ENCODE measurements at places on chromosomes 11 and 22. TPM values are rescaled to one million over a fixed set of nuclear protein-coding genes. Genes with fewer than 3 reads are reported as not detected.

GRCh38 chr22:45537734-45538181 is 35.1 kb downstream of the FBLN1 start:
- DNase-seq: peak; percentile 30

- peak; percentile 97 for DNase-seq
These were observed at the start of gene PRDX5 for GRCh38 chr11:64317961-64318765. Gene PRDX5, plus strand, starts transcription at chr11:64318121. Its CDS starts 95 bp downstream, at chr11:64318216.

GRCh38 chr11:80727315-80727714 is 1286.5 kb upstream of the TENM4 start:
- DNase-seq: peak; percentile 34

Gene FAM180B
- total RNA-seq: 1.2 TPM
